ENCODE measurements at places on chromosomes 1 and 21.
A peak's percentile ranks its signal among the peaks of the same experiment; 100 is the strongest.

GRCh38 chr1:6464915-6465314, 1.1 kb downstream of the TNFRSF25 start:
- DNase-seq: no peak

DNA sequence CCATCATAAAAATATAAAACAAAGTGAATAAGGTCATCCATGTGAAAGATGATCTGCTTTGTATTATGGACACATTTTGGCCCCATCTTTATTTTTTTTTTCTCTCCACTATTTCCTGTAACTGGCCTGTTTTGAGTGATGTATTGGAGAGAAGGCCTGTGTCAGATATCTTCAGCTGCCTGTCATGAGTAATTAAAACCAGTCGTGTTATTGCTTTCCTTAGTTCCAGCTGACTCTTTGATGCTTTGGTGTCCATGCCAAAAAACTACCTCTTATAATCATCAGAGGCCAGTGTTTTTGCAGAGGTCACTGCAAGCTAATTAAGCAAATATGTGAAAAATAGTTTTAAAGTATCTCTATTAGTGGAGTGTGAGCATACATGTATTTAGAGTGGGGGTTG, 29.7 kb downstream of the NTMT2 start:
- no peak for DNase-seq

DNA sequence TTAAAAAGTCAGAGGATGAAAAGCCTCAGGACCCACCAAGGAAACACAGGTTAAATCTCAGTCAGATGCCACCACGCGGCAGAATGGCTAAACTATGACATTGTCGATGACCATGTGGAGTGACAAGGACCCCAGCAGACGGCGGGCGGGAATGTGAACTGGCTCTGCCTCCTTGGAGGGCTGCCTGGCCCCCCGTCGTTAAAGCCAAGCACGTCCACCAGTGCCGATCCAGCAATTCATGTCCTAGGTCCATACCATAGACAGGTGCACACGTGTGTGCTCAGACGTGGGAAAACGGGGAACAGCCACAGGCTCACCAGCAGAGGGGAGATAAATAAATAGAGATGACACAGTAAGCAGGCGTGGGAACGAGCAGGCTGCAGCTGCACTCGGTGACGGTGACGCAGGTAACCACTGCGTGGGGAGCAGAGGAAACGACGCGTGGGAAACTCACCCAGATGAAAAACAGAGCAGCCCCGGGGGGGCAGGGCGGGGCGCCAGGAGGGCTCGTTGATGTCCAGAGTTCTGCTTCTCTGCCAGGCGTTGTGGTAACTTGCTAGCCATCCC, 28.3 kb upstream of the PCBP3 start:
- DNase-seq: peak; percentile 28

- no peak for DNase-seq
These were observed 21.6 kb downstream of the VPS13D start for GRCh38 chr1:12251442-12251841.

- no peak for DNase-seq
These were observed 18.5 kb downstream of the SON start for GRCh38 chr21:33561373-33561772.

DNA sequence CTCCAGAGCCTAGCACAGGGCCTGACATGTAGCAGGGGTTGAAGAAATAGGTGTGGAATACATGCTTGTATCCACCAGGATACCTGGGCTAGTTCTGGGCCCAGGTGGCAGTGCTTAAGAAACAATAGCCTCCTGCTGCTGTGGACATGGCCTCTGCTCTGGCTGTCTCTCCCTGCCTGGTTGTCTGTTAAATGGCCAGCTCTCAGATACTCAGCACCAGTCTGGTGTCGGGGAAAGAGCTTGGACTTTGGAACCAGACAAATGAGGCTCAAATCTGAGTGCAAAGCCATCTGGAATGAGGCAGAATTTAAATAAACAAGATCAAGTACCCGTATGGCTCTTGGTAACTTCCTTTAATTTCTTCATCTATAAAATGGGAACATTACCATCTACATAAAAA, 31.5 kb downstream of the SESN2 start:
- DNase-seq: no peak

Data from activated CD4-positive, alpha-beta T cell treated with anti-CD3 and anti-CD28 coated beads, Interleukin-2, amount 50 U/mL, for 16 hours (primary cell).